Activated CD4-positive, alpha-beta T cell treated with anti-CD3 and anti-CD28 coated beads for 36 hours (primary cell): ENCODE measurements at places on chromosomes 1 and 21.

- no peak for DNase-seq
Observed at GRCh38 chr1:48730164-48730910, 46.4 kb downstream of the BEND5 start.

DNA sequence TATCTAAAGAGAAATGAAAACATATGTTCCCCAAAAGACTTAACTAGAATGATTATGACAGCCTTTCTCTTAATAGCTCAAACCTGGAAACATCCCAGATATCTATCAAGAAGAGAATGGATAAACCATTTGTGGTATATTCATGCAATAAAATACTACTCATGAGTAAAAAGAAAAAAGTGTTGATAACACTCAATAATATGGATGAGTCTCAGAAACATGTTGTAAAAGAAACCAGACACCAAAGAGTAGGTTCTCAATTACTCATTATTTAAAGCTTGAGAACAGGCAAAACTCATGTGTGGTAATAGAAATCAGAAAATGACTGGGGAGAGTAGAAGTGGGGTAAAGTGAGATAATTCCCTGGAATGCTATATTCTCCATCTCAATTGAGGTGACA lies 154.1 kb downstream of the PHTF1 start:
- DNase-seq: no peak

- no peak for DNase-seq
Observed at GRCh38 chr21:38861989-38862683, 56.4 kb downstream of the ETS2 start.

DNA sequence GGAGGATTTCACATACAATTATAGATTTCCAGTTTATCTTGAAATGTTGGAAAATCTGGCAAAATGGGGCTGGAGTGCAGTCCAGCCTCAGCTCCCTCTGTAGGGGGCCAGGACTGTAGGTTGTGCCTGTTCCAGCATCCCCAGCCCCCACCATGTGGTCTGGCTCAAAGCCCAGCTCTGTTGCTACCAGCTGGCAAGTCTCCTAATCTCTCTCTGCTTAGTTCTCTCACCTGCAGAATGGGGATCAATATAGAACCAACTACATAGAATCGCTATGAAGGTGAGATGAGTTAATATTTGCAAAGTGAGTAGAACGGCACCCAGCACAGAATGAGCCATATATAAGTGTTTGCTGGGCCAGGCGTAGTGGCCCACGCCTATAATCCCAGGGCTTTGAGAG lies 50.0 kb upstream of the TARDBP start:
- no peak for DNase-seq

DNA sequence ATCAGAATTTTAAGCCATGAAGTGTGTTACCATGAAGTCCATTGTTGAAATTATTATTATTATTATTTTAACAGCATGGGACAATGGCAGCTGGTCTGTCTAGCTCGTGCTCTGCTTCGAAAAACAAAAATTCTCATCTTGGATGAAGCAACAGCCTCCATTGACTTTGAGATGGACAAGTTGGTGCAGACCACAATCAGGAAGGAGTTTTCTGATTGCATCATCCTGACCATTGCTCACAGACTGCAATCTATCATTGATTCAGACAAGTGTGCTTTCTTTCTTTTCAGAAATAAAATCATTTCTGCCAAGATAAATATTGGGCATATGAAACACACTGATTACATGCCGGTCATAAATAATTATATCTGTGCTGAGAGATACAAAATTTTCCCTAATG lies 21.0 kb downstream of the HSPA13 start:
- no peak for DNase-seq

GRCh38 chr1:48695161-48695560 lies 81.5 kb downstream of the BEND5 start:
- no peak for DNase-seq

GRCh38 chr1:30998887-30999286 lies 66.6 kb downstream of the PUM1 start:
- DNase-seq: no peak

GRCh38 chr1:50422946-50423669 lies at the start of gene DMRTA2:
Gene DMRTA2, minus strand, starts transcription at chr1:50423443. Its CDS starts 1,907 bp downstream, at chr1:50421536.
- peak; percentile 10 for DNase-seq

DNA sequence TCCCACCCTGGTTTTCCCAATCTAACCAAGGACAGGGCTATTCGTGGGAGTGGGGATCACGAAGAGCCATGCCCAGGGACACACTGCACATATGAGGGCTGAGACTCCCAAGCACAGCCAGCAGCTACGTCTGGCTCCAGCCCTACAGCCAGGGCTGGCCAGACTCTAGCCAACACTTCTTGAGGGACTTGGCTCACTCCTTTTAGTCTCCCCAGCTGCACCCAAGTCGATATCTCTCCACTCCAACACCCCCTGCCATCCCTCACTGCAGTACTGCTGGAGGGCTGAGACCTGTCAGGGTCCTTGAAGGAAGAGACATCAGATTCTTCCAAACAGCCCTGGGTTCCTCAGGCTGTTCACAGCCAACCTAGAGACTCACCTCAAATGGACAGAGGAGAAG lies 62.6 kb downstream of the CD46 start:
- DNase-seq: no peak

DNA sequence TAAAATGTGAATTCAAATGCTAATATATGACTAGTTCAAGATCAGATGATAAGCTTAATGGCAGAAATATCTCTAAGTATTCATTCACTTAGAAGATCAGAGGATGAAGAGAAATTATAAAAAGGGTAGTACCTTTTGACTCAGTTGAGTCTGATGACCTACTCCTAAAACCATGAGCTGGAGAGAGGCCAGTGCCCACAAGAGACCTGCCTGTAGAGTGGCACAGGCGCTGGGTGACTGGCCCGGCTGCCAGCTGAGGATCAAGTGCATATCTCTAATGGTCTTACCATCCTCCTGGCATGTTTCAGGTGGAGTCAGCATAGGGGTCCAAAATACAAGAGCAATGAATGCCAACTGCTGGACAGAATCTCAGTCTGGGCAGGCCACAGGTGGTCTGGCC lies 14.1 kb downstream of the DDAH1 start:
- no peak for DNase-seq

GRCh38 chr1:17199267-17200044 lies 5.5 kb upstream of the PADI1 start:
- DNase-seq: peak; percentile 35

GRCh38 chr1:60956520-60956919 lies 125.8 kb upstream of the NFIA start:
- no peak for DNase-seq

DNA sequence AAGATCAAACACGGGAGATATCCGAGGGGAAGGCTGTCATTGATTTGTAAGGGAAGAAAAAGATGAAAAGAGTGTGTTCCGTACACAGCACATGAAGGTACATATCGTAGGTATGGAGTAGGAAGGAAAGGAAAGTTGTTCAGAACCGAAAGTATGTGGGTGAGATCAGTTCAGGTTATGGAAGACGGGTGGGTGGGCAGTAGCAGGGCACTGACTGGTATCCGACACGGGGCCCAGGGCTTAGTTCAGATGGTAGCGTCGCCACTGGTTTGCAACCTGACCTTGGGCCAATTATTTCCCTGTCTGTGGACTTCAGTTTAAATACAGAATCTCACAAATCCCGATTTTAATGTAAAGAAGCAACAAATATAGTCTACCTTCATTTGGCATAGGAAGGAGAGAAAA lies 27.8 kb upstream of the A3GALT2 start:
- peak; percentile 52 for DNase-seq

DNA sequence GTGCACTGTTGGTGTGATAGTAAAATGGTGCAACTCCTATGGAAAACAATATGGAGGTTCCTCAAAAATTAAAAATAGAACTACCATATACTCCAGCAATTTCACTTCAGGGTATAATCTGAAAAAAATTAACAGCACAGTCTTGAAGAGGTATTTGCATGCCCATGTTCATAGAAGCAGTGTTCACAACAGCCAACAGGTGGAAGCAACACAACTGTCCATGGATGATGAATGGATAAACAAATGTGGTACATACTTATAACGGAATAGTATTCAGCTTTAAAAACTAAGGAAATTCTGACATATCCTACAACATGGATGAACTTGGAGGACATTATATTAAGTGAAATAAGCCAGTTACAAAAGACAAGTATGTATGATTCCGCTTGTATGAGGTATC lies 8.2 kb downstream of the TTLL7 start:
- no peak for DNase-seq

- DNase-seq: no peak
Observed at GRCh38 chr21:44736291-44737004, 25.1 kb upstream of the TSPEAR start.

DNA sequence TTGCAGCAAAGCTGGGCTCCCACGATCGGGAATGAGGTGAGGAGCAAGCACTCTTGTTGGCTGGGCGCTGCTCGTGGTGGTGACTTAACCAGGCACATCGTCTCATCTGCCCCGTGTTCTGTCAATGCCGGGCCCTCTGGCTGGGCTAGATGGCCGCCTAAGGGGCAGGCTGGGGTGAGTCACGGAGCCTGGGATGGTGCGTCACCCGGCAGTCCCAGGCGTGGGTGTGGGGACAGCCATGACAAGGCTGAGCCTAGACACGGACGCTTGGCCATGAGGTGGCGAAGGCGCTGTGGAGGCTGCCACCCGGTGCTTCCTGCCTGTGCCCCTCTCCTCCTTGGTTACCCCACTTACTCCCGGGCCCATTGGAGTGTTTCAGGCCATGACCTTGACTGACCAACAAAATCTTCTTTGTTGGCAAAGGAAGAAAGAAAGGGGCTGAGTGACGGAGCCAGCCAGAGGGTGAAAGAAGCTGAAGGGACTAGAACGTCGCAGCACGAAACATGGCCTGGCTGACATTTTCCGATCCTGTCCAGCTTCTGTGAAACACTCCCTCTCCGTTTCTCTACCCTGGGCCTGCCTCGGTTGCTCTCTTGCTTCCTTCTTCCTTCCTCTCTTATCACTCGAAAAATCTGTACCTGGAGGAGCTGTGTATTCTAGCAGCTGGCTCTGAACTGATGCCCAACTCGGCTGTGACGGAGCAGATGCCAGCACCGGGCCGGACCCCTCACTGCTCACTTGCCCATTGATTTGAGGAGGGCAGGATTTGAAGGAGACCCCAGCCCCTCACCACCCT lies 596 bp downstream of the CD247 start:
- DNase-seq: peak; percentile 97

DNA sequence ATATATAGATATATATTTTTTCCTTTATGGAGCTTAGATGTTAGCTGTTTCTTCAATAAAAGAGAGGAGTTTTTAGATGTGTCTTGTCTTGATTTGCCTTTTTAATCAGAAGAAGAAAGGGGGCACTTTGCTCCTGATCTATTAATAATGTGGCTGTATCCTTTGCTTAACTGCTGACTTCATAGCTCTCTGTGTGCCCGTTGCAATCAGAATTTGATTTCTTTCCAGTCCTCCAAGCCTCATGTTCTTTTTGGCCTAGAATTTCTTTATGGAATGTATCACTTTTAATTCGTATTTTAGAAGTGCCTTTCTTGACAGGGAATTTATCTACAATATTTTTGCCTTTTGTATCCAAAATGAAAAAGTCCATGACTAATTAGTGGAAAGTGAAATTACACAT lies 85.3 kb downstream of the C1orf21 start:
- DNase-seq: no peak

- no peak for DNase-seq
Observed at GRCh38 chr1:4062560-4062959, 162.5 kb upstream of the C1orf174 start.

GRCh38 chr1:245378745-245379144 lies 224.0 kb downstream of the KIF26B start:
- DNase-seq: no peak

GRCh38 chr1:42206164-42206563 lies 41.6 kb upstream of the GUCA2A start:
- no peak for DNase-seq

DNA sequence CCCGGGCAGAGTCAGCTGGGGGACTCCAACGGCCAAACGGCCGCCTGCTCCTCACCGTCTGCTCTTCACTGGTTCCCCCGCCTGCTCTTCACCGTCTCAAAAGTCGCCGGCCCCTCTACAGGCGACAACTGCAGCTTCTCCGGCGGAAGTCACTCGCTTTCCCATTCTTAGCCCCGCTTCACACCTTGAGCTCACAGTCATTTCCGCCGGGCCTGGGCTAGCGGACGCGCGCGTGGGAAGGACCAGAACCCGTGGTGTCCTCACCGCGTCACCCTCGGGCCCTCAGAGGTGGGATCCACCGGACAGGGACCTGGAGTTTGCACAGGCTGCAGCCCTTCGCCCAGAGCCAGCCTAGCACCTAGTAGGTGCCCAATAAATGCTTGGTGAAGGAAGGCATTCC lies 27.9 kb upstream of the HJV start:
- DNase-seq: no peak

DNA sequence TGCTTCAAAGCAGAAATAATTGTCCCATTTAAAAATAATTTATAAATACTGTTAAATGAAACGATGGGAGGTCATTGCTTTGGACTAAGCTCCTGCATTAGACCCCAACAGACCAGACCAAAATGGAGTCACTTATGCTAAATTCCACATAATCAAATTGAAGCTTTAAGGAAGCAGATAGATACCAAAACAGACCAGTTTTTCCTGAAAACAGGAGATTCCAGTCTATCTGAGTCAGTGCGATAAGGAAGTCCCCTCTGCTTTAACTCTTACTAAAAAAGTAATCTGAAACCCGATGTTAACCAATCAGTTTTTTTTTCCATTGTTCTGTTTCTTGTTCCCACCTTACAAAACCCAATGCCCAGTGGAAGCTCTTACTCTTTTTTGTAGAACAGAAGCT lies 16.2 kb upstream of the DNASE2B start:
- DNase-seq: no peak

DNA sequence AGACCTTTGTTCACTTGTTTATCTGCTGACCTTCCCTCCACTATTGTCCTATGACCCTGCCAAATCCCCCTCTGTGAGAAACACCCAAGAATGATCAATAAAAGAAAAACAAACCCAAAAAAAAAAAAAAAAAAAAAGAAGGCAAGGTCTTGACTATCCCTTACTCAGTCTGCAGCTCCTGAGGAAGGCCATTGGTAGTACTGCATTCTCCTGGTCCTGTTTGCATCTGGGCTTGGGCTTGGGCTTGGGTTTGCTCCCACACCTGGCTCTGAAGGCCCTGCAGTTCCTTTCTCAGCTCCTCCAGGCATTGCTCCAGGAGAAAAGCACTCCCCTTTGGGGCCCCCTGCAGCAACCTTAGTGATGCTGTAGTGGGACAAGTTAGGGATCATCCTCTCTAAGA lies 1.6 kb downstream of the CCDC163 start:
- no peak for DNase-seq

DNA sequence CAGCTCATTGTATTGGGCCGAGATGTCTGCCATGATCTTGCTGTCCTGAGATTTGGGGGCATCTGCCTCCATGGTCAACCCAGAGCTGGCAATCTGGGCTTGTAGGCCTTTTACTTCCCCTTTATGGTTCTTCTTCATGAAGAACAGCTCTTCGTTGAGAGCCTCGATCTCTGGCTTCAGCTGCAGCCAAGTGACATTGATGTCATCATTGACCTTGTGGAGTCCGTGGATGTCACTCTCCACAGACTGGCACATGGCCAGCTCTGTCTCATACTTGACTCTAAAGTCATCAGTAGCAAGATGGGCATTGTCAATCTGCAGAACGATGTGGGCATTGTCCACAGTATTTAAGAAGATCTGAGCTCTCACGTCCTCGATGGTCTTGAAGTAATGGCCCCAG lies 29.2 kb downstream of the RAP1A start:
- peak; percentile 50 for DNase-seq

GRCh38 chr1:67458663-67459062 lies 28.5 kb upstream of the SERBP1 start:
- no peak for DNase-seq

GRCh38 chr1:104795931-104796330 lies 1046.2 kb downstream of the AMY1C start:
- DNase-seq: no peak

- no peak for DNase-seq
Observed at GRCh38 chr1:112625696-112626095, 6.1 kb downstream of the CAPZA1 start.

GRCh38 chr1:64508629-64509028 lies 38.7 kb downstream of the CACHD1 start:
- DNase-seq: no peak
